ENCODE measurements at places on chromosomes 3 and 15.

GRCh38 chr15:80780416-80781221 is 1.4 kb downstream of the CEMIP start:
- DNase-seq = no peak

- DNase-seq = no peak
Observed at GRCh38 chr3:59526999-59527398, 477.2 kb upstream of the CFAP20DC start.

DNA sequence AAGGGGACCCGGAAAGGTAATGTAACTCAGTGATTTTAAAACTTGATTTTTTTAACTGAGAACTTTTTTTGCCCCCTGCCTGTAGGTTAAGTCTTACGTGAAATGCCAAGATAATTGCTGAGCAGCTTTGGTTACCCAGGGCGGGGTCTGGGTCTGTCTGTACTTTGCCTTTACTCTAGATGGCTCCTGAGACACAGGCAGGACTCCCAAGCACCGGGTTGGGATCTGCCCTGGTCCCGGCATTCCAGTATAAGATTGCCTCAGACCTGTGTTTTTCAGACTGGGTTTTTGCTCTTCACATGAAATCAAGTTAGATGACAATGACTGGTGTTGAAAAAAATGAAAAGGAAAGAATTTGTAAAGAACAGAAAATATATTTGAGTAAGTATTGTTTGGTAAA is 40.3 kb downstream of the WDR76 start:
- DNase-seq = no peak

DNA sequence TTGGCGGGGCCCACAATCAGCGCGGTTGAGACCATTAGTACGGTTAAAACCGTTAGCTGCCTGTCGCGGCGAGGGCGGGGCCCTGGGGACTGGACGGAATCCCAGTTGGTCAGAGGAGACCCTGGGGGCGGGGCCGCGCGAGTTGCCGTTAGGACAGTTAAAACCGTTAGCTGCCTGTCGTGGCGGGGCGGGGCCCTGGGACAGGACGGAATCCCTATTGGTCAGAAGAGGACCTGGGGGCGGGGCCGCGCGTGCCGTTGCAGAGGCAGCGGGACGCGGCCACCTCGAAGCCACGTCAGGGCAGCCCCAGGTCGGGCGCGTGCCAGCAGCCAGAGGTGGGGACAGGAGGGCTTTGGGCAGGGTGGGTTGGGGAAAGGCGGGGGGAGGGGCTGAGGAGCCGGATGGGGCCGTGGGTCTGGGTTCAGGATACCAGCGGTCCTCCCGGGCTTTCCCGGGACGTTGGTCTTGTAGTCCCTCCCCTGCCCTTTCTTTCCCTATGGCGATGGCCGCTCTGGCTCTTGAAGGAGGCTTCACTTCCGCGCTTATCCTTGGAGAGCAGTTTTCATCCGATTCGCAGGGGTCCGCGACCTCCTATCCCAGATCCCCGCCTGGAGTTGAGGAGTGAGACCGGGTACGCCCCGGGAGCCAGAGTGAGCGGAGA is 28.0 kb downstream of the KLHDC8B start:
- DNase-seq = no peak

DNA sequence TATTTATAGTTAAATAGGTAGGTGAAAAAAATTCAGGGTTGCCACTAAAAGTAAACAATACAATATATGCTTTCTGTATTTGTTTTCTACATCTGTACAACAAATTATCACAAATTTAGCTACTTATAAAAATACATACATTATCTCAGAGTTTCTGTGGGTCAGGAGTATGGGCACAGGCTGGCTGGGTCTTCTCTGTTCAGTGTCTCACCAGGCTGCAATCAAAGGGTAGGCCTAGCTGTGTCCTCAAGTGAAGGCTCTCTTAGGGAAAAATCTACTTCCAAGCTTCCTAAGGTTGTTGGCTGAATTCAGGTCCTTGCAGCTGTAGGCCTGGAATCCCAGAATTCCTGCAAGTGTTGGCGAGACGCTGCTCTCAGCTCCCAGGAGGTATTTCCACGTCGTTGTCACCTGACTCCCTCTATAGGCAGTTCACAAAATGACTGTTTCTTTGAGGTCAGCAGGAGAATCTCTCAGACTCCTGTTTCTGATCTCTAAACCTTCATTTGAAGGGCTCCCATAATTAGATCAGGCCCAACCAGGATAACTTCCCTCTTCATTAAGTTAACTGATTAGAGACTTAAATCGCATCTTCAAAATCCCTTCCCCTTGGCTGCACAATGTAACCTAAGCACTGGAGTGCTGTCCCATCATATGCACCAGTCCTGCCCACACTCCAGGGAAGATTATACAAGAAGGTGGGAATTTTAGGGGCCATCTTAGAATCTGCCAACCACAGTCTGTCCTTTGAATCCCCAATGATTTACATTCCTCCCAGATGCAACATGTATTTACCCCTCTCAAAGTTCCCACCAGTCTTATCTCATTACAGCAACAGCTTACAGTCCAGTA is 296.6 kb downstream of the SUCLG2 start:
- DNase-seq = no peak

DNA sequence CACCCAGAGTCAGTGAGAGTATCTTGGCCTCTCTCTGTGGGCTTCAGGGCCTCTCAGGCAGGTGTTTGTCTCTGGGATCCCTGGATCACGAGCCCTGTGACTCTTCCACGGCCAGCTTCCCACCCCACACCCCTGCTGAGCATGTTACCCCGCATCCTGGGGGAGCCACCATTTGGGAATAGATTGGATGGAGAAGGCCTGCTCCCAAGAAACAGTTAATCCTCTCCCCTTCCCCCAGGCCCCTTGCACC is 15.5 kb upstream of the SRP14 start:
- DNase-seq = no peak

DNA sequence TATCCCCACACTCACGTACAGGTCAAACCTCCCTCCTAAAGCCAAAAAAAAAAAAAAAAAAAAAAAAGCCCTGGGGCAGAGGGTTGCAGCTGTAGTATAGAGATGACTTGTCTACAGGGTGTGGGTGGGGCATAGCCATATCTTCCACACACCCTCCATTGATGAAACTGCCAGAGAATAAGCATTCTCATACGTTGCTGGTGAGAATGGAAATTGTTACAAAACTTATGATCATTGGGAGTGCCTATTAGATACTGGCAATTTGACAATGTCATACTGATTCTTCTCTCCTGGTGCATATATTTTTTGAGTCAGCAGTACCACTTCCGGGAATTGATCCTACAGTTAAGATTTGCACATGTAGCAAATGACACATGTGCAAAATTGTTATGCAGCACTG is 11.0 kb upstream of the CTNNB1 start:
- no peak for DNase-seq

DNA sequence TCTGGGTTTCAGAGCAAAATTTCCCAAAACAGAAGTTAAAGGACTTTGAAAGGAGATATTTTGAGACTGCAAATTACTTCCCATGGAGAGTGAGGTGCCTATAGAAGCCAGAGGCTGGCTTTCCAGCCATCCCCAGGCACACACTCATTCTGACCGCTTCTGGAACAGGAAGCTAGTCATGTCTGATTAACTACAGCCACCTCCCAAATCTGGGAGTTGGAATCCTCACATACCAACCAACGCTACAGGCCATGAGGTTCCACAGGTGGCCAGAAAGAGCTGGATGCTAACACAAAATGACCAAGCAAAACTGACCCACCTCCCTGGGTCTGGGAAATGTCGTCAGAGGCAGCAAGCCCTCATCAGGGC is 87.2 kb downstream of the SNRK start:
- DNase-seq = no peak

- DNase-seq = no peak
Observed at GRCh38 chr3:42518800-42519567, 16.5 kb downstream of the VIPR1 start.

- no peak for DNase-seq
Observed at GRCh38 chr15:62416526-62416925, 251.4 kb upstream of the C2CD4B start.

- no peak for DNase-seq
Observed at GRCh38 chr3:54955941-54956340, 28.1 kb upstream of the LRTM1 start.

- DNase-seq = no peak
Observed at GRCh38 chr3:101131767-101132166, 138.5 kb upstream of the ABI3BP start.

- DNase-seq = no peak
Observed at GRCh38 chr15:72964542-72964941, 87.7 kb upstream of the NEO1 start.

GRCh38 chr3:181009225-181009624 is 19.7 kb upstream of the DNAJC19 start:
- DNase-seq = no peak

GRCh38 chr15:70559265-70560239 is 203.8 kb downstream of the UACA start:
- DNase-seq = no peak

- DNase-seq = no peak
Observed at GRCh38 chr3:133404920-133405319, 5.1 kb downstream of the BFSP2 start.

DNA sequence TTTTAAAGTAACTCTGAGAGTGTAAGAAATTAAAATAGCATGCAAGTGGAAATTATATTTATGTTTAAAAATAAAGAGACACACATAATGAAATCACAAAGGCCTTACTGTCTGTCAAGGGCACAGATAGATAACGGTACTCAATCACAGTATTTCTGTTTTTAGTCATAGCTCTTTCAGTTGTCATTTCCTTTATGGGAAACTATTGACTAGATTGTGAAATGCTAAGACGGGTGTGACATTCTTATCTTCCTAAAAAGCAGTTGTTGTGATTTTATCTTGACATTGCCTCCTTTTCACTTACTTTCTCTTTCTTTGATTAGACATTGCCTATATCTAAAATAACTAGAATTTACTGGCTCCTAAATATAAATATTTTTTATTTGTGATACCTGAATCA is 100.1 kb upstream of the PLSCR5 start:
- DNase-seq = no peak

- DNase-seq = no peak
Observed at GRCh38 chr15:96049766-96050165, 280.7 kb upstream of the NR2F2 start.

- DNase-seq = no peak
Observed at GRCh38 chr3:118380576-118380975, 654.1 kb downstream of the IGSF11 start.

DNA sequence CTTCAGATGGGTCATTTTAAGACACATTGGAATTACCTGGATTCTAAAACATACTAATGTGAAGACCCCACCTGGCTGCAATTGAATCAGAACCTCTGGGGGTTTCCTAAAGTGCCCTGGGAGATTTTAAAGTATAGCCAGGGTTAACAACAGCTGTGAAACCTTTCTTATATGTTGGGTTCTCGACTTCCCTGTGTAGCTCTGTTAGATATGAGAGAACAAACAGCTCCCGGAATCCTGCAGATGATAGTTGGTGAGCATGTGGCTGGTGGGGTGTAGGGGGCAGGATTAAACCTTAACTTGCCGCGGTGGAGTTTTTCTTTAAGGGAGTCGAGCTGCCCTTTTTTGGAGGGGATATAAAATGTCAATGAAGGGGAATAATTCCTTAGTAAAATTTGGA is 12.1 kb downstream of the PLCL2 start:
- DNase-seq = no peak

DNA sequence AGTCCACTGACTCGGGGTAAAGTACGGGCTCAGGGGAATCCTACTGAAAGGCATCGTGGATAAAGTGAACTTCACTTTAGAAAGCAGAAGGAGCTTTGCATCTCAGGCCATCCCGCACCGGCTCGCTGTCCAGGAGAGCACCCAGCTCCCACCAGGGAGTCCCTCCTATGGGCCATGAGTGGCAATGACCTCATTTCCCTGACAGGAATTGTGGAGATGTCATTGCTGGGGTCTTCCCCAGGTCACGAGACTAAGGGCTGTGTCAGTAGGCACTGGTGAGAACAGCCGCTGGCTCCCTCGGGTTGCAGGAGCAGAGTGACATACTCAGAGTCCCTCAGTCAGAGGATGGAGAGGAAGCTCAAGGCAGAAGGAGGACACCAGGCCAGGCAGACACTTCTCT is 97.3 kb downstream of the XXYLT1 start:
- DNase-seq = no peak

DNA sequence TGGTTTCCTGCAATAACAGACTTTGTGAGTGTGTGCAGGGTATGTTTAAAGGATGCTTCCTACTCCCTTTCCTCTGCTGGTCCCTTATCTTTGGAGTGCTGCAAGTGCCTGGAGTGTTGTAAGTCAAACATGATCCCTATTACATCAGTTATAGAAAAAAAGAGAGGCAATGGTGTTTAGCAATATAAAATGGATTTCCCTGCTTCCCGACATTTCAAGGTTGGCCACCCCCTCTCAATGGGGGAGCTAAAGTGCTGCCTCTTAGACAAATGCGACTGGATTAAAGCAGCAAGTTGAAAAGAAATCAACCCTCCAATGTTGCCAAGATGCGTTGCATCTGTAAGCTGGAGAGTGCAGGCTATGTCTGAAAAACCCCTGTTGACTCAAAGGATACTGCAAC is 203.1 kb upstream of the WNT5A start:
- no peak for DNase-seq

GRCh38 chr15:78621810-78622402 is 1.1 kb upstream of the CHRNA3 start:
- no peak for DNase-seq

- DNase-seq = no peak
Observed at GRCh38 chr3:99885085-99885484, 67.4 kb downstream of the CMSS1 start.

DNA sequence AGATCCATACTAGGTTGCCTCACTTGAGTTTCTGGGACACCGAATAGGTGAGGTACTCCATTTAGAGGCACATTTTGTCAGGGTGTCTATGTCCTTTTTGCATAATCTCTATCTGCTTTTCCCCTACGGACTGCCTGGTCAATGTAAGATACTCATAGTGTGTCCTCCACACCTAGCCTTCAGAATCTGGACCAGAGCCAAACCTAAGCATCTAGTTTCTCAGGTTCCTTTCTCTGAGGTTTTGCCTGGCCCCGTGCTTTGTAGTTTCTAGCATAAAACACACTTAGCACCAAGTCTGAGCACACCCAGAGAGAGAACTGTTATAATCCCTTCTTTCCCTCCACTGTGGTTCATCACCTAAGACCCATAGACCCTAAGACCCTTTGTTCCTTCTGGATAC is 105.9 kb upstream of the MLF1 start:
- DNase-seq = no peak

DNA sequence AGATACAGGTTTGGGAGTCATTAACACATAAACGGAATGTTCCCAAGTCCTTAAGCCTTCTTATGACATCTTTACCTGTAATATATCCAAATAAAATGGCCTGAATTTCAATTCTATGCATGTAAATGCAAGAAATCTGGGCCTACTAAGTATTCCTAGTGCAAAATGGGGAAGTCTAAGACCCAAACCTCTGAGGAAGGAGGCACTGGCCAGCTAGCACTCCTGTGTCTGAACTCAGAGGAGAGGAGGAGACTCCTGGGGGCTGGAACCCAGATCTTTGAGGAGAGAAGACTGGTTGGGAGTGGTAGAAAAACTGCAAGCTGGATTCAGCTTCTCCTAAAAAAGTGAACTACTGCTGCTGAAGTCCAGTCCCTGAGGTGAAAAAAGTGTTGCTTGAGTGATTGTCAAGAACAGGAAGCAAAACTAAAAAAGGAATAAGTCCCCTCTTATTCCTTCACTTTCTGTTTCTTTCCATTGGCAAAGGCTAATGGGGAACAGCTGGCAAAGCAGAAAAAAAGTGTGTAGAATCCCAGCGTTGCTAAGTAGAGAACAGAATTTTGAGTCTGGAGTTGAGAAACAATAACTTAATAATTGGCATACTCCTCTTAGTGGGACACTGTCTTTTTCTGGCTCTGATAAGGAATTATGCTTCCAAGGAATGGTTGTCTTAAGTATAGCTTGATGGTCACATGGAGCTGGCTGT is 54.8 kb upstream of the ATP2C1 start:
- DNase-seq = no peak
